ENCODE measurements at places on chromosomes 4 and X.

- DNase-seq, result no peak
Observed at GRCh38 chr4:112086036-112086434, 59.2 kb upstream of the FAM241A start.

DNA sequence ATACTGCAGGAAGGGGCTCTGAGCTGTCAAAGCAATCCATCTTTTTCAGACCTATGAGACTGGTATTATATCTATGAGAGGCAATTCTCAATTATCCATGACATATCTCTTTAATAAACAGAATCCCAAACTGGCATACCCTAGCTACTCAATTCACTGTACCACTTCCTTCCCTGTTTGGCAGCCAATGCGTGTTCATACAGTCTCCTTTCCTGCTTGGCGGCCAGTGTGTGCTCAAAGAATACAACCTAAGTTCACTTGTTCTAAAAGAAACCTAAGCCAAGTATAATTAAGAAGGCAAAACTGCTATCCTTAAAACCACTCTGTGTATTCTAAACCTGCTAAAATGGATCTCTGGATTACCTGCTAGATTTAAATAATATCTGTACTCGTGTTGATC is 38.3 kb downstream of the ARHGEF9 start:
- no peak for DNase-seq

DNA sequence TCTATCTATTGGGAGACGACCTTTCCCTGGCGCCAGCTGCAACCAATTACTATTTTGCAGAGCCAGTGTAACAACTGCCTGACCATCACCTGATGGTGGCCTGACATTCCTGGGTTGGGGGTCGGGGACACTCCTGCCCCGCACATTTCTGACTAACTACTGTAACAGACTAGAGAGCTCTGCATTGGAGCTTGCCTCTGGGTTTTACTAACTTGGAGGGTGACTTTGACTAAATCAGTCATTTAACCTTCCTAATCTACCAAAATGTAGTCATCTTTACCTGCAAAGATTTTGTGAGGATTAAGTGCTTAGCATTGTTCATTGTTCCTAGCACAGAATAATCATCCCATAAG is 37.5 kb upstream of the ABCG2 start:
- DNase-seq, result no peak

DNA sequence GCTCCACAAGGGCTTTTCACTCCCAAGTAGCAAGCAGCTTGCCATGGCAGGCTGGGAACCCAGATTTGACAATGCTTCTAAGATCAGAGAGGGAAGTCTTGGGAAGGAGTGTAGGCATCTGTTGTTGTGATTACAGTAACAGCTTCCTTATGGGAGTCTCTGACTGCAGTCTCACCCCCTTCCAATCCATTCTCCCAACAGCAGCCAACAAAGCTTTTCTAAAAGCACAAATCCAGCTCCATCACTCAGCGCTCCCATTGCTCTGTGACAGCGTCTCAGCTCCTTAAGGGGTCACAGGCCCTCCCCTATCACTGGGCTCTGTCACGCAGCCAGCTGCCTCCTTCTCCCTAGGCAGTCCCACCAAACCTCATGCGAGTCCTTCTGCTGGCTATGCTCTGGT is 7.1 kb downstream of the IGFBP7 start:
- DNase-seq, result no peak

DNA sequence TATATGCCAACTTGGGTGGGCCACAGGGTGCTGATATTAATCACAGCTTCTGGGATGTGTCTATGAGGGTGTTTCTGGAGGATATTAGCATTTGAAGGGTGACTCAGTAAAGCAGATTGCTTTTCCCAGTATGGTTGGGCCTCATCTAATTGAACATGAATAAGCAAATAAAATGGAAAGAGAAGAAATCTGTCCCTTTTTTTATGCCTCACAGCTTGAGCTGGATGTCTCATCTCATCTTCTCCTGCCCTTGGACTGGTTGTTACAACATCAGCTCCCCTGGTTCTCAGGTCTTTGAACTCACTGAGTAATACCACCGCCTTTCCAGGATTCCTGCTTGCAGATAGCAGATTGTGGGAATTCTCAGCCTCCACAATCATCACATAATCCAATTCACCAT is 1149.2 kb downstream of the PCDH18 start:
- no peak for DNase-seq

DNA sequence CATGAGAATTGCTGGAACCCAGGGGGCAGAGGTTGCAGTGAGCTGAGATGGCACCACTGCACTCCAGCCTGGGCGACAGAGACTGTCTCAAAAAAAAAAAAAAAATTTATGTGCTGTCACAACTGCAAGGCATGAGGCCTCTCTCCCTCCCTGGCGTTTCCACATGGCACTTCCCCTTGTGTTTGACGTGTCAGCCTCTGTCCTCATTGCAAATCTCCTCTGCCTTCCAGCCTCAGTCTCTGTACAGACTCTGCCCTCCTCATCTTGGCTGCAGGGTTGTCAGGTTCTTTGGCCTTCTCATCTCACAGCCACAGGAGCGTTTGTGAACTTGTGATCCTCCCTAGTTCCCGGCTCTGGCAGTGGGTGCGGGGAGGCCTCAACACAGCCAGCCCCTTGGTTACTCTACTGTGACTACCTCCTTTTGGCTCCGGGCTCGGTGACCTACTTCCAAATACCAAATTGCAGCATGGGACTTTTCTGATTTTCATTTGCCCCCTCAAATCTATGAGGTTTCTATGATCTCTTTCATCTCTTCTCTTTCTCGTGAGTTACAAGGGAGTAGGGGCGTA is 250.0 kb downstream of the CBR4 start:
- DNase-seq, result no peak

- no peak for DNase-seq
Observed at GRCh38 chrX:11196476-11196875, 85.3 kb downstream of the HCCS start.

DNA sequence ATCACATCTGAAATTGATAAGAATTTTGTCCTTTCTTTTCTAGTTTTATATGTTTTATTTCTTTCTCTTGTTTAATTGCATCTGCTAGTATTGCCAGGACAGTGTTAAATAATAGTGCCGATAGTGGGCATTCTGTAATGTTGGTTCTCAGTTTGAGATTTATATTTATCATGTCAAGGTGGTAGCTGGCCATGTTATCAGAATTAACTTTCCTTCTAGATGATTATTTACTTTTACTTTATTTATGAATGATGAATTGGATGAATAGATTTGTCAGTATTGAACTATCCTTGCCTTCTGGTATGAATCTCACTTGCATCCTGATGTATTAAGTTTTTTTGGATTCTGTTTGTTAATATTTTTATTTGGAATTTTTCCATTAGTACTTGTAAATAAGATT is 42.7 kb downstream of the METAP1 start:
- DNase-seq, result no peak

DNA sequence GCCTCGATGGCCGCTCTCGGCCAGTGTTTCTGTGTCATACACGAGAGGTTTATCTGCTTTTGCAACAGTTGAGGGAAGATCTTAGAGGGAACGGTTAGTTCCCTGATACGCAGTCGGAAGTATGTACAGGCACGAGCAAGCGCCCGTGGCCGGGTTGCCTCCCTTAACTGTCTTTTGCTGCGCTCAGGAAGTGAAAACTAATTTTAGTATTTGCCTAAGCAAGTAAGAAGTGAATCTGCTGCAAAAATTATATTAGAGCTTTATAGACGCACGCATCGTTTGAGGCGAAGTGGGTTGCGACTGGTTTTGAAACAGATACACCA is 695 bp downstream of the MTM1 start:
- peak; percentile 25 for DNase-seq

DNA sequence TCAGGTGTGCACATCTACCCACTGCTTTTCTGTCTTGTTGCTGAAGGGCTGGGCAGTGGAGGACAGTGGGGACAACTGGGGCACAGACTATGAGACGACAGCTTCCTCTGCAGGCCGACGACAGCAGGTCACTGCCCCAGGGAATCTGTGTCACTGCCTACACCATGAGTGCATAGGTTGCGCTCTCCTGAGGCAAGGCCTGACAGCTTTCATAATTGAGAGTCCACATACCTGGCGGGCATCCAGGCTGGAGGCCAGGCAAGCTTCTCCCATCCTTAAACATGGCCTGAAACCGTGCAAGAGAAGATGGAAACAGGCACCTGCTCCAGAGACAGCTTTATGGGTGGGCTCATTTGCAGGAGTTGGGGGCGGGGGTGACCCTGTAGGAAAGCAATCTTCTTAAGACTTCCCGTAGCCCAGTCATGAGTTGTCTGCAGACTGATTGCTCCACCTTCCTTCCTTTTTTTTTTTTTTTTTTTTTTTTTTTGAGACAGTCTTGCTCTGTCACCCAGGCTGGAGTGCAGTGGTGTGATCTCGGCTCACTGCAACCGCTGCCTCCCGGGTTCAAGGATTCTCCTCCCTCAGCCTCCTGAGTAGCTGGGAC is 2.9 kb downstream of the ANOS1 start:
- no peak for DNase-seq

GRCh38 chr4:2036327-2036726 is 22.8 kb upstream of the NAT8L start:
- no peak for DNase-seq

DNA sequence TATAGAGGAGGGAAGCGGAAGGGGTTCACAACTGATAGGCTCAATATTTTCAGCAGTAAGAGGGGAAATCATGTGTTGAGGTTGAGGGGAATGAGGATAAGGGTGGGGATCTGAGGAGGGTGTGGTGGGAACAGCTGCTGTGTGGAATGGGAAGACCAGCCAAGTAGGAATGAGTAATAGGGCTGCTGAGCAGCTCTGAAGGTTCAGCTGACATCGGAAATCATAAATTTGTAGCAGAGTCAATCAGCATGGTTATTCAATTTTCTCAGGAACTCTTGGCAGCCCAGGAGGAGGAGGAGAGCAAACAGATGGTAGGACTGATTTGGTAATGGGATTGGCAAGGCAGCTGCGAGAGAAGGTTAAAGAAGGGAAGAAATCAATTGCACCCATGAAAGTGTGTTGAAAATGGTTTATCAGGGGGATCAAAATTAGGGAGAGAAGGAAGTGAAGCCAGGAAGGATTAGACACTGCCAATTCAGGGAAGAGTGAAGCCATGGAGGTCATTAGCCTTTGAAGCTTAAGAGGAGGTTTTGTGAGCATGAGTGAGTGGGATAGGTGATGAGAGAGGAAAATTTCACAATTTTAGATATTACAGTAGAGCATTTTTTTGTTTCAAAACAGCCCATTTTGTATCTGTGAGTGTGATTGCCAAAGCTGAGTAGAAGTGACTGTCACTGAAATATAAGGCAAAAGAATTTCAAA is 82.6 kb downstream of the PCDH7 start:
- DNase-seq, result no peak

Measured in activated T-helper 1 cell treated with Interleukin-2 at 50 U/mL for 16 hours (primary cell).